ENCODE measurements at places on chromosomes 2 and 18.

DNA sequence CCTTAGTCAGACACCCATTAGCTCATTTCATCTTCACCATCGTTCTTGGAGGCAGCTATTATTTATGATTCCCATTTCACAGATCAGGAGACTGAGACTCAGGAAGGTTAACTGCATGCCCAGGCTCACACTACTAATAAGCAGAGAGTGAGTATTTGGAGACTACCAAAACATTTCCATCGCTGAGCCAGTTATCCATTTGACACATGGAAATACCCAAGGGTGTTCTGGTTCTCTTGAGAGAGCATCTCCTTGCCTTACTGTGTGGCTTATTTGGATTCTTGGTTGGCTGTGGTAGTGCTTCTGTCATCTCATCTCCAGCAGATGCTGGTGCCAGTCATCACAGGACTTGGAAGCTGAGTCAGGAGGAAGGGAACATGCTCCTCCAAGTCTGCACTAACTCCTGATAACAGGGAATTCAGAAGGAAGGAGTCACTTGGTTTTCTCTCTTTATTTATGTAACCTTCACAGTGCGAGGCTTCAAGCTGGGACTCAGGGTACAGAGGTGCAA is 55.2 kb downstream of the RASGRP3 start:
- no peak for DNase-seq

GRCh38 chr2:240557101-240557751 is 562 bp downstream of the ANKMY1 start:
- DNase-seq = peak; percentile 19

DNA sequence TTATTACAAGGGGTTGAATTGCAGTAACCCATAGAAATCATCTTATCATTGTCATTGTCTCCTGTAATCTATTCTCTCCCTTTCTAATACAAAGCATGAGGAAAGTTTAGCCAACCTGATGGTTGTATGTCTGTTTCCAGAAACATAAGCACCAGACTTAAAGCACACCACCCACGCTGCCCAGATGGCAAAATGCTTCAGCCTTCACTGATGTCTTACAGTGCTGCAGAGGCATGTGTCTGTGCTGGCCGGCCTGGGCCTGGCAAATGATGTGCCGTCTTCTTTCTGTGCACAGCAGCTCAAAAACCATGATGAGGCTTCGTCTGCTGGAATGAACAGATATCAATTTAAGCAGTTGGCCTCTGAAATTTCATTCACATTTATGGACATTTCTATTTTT is 443.0 kb upstream of the RGPD4 start:
- no peak for DNase-seq

DNA sequence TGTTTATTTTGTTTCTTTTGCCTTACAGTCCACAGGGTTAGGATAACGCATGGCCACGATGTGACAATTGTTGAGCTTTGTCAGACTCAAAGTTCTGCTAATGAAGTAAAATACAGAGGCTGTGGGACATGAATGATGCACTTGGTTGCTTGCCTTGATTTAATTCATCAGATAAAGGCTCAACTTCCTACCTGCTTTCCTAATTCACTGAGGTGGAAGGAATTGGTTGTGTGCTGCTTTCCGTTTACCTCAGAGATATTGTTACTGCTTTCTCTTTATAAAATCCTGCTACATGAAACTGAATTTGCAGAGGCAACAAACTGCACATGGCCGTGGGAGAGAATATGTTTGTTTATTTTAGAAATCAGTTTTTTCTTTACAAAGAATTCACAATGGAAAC is 6.6 kb downstream of the RIT2 start:
- no peak for DNase-seq

- DNase-seq = peak; percentile 14
Measured at GRCh38 chr2:126909781-126910180, 11.1 kb downstream of the TEX51 start.

DNA sequence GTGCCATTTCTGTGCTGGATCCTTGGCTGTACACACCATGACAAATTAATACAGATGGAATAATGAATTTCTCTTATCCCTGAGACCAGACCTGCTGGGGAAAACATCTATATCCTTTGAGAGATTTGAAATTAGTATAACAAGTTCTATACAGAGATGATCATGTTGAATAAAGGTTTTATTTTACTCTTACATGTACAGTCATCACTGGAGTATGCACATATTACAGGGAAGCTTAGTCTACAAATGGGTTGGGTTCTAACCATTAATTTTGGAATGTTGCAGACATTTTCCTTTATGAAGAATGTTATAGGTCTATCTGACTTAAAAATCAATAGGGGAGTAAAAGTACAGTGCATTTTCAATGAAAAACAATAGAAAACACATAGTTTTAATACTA is 29.9 kb upstream of the MMADHC start:
- no peak for DNase-seq

GRCh38 chr18:715626-716025 is 3.2 kb upstream of the ENOSF1 start:
- no peak for DNase-seq

- DNase-seq = no peak
Measured at GRCh38 chr2:96207073-96207773, 1.4 kb downstream of the STARD7 start.

DNA sequence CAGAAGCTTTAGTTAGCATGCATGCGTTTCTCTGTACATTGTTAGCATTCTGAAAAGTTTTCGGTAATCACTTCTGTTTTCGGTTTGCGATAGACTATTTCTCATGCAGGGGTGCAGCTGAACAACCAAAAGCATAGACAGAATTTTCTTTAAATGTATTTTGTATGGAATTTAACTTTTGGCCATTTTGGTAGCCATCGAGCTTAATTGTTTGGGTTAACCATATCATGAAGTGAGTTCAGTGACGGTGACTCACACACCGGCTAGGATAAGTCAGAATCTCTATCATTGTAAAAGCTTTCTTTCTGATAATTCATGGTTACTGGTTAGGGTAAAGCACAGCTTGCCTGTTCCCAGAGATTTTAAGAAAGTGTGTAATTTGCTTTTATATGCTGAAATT is 107.2 kb downstream of the CD226 start:
- no peak for DNase-seq

DNA sequence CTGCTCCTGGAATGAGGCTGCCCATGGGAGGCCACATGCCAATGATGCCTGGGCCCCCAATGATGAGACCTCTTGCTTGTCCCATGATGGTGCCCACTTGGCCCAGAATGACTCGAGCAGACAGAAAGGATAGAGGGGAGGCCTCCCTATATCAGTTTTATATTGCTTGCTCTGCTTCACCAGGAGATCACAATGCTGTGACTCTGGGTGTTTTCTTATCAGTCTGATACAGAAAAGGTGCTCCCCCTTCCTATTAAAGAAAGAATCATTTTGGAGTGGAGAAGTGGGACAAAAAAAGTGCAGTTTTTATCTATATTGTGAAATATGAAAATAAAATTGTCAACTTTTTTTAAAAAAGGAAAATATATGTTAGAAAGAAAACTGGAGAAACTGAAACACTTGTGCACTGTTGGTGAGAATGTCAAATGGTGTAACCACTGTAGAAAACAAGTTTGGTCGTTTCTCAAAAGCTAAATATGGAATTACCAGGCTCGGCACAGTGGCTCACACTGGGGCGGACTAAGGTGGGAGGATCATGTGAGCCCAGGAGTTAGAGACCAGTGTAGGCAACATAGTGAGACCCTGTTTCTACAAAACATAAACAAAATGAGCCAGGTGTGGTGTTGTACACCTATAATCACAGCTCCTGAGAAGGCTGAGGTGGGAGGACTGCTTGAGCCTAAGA is 21.8 kb downstream of the LPIN2 start:
- no peak for DNase-seq

- DNase-seq = no peak
Measured at GRCh38 chr18:6842081-6842480, 112.6 kb downstream of the ARHGAP28 start.

DNA sequence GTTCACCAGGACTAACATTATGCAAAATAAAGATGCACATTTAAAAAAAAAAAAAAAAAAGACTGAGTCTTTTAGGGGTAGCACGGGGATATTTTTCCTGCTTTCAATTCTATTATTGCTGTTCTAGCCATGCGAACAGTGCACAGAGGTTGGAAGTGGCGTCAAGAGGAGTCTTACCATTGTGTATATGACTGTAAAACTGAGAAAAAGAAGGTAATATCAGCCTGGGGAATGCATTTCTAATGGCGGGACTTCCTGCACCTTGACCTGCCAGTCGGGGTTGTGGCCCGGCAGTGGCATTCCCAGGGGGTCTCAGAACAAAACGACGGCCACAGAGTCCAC is 48.5 kb upstream of the ATP6V1B1 start:
- DNase-seq = no peak

DNA sequence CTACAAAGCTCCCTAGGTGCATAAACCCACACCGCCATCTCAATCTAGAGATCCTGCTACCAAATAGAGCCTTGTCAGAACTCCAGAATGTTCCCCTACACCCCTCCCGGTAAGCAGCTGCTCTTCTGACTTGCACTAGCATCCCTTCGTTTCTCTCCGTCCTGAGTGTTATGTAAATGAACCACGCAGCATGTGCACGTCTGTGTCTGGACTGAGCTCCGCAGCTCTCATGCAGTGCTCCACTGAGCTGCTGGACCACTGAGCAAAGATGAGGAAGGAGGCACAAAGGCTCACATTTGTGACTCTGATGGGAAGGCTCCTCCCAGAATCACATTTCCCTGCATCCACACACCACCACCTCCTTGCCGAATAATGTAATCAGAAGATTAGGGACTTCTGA is 203.6 kb downstream of the MYT1L start:
- DNase-seq = no peak

DNA sequence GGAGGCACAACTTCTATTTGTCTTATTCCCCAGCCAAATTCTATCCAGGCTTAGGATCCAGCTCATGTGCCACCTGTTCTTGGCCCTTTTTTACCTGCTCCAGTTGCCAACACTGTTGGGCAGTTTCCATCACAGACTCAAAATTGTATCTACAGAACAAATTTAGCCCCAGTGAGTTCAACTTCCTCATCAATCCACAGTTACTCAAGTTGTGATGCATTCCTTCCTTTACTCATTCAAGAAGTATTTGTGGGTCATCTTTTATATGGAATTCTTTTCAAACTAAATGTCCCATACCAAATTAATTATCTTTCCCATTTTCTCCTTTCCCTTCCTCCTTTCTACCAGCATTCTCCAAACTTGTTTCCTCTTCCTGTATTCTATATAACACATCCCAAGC is 12.7 kb upstream of the DDX18 start:
- DNase-seq = no peak

DNA sequence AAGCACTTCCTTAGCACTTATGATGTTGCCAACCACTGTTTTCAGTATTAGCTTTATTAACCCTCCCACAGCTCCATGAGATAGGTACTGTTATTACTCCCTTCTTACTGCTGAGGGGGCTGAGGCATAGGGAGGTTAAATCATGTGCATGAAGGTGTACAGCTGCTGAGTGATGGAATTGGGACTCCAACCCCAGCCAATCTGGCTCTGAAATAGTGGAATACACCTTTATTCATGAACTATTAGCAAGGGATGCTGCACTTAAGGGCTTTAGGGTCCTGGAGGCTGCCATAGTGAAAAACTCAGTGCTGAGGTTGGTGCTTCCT is 19.2 kb downstream of the SMARCAL1 start:
- DNase-seq = no peak

DNA sequence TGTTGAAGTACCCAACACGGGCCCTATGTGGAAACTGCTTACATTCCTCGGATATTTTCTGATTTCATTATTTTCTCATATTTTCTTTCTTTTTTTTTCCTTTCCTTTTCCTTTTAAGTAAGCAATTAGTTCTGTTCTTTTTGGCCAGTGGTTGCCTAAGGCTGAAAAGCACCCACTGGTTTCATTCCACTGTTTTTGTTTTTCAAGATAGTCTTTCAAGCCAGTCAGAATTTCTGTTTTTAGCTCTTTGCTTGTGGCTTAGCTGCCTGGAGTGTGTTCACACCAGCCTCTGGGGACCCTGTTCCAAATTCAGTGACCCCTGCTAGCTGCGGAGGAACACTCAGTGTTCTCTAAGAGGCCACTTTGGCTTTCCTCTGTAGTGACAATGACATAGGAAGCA is 73.6 kb downstream of the NRP2 start:
- no peak for DNase-seq

- DNase-seq = no peak
Measured at GRCh38 chr2:6864923-6865345, 773 bp downstream of the CMPK2 start.

- no peak for DNase-seq
Measured at GRCh38 chr2:31420936-31421335, 6.4 kb upstream of the XDH start.

DNA sequence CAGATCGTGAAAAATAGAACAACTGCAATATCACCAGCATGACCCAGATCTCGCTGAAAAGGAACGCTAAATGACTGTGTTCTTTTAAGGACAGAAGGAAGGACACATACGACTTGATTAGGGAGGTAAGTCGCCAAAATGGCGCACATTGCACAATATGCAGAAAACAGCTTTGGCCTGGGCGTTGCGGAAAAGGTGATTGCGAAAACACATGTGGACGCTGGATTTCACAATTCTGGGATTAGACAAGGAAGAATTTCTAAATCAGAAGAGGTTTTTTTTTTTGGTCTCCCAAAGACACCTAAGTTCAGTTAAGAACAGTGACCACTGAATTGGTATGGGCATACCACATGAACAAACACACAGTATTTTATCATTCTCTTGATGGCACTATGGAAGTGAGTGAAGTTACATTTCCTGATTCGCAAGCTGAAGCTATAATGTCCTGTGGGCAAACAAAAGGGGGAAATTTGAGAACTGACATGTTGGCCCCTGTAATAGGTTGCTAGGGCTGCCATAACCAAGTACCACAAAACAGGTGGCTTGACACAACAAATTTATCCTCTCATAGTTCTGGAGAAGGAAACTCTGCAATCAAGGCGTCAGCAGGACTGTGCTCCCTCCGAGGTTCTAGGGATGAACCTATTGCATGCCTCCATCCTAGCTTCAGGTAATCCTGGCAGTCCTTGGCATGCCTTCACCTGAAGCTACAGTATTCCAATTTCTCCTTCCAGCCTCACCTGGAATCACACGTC is 25.8 kb upstream of the ERICH2 start:
- no peak for DNase-seq

- no peak for DNase-seq
Measured at GRCh38 chr2:52501715-52502475, 1265.7 kb upstream of the CHAC2 start.

DNA sequence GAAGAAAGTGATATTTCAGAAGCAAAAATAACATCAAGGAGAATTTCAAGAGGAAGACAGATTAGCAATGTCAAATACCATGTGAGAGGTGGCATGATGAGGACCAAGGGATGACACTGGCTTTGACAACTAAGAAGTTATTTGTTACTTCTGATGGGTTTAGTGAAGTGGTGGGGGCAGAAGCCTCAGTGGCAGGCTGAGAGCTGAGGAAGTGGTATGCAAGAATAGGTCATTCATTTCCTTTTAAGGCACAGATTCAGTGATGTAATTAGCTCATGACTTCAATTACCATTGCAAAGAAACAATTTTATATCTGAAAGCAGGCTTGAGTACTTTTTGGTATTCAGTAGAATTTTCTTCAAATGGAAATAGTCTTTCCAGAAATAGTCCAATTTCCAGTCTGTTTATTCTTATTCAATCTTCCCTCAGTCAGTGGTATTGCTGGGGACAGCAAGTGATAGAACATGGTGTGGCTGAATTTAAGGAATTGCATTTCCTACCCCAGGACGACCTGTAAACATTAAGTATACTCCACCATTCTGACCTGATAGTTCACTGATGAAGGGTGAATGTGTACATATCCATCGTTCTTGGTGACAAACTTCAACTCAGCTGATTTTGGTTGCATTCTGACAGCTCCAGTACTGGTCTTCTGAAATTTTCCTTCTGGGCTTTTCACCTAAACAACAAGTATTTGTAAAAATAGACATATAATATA is 28.2 kb downstream of the GEMIN6 start:
- DNase-seq = no peak
